ENCODE measurements at places on chromosomes 16 and 17.

- DNase-seq: peak; percentile 54
These were observed 1.3 kb upstream of the CLEC19A start for GRCh38 chr16:19284207-19284606.

- DNase-seq: no peak
These were observed 76.9 kb upstream of the CREBBP start for GRCh38 chr16:3957344-3957980.

DNA sequence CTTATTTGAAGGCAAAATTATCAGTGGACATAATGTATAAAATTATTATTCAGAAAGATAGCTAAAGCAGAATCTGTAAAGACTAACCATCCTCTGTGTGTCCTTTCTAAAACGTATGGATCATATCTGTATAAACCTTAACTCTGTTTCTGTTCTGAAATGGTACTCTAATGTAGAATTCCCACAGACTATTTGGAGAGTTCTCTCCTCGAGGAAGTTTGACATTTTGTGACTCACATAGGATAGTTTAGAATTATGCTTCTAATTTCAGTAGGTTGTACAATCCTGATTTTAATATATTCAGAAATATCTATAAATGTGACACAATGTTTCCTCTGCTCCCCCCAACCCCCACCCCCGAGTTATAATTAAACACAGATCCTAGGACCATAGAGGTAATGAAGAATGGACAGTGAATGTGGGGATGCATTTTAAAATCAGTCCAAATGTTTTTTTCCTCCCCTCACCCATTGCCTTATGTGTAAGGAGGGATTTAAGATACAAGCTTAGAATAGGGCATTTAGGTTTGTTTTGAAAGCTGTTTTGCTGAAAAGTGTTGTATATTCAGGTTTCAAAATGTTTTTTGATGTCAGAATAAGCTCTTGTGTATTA is 66.8 kb downstream of the BCAS3 start:
- DNase-seq: no peak

DNA sequence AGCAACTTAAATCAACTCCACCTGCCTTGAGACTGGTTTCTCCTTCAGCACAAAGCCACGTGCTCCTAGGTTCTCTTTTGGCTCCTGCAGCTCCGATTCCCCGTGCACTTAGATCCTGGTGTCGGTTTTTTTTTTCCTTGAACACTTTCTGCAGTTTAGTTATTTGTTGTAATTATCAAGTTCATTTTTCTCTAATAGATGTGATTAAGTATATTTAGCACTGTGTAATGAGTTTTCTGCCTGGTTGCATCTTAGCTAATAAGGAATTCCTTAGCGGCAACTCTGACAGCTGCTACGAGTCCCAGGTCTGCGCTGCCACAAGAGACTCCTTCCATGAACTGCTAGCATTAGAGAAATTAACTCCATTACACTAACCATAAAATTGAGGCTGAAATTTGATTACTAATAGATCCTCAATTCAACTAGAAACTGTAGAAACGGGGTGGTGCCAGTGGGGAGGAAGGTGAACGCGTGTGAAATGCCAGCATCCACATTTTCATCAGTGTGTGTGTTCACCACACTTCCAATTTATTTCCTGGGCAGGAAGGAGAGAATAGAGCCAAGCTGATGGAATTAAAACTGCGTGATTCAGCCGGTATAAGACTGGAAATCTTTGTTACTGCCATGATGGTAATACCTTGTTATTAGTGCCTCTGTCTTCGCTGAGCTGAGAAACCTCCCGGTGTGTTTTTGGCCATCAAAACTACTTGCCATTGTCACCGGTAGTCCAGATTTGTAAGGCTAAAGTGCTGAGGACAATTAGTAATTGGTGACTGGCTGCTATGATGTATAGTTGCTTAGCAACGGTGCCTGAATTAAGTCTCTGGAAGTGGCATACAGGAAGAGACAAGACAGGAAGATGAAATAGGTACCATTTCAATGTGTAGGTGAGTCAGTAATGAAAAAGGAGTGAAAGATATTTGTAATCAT is 232.4 kb downstream of the IRX3 start:
- DNase-seq: no peak

GRCh38 chr17:79465011-79465680 is 145.7 kb downstream of the RBFOX3 start:
- no peak for DNase-seq

DNA sequence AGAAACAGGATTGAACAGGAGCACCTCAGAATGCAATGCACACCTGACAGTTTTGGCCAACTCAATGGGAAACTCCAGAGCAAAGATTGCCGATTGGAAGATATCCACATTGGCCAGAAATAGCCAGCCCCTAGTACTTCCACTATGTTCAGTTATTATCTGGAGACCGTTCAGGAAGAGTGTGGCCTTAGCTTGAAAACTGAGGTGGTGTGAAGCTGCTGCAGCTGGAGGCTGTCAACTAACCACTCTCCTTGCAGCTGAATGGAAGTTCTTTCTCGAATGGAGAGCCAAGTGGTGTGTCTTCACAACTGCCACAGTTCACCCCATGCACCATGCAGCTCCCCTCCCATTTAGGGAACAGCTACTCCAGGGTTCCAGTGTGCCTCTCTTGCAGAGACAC is 61.9 kb upstream of the DHX40 start:
- DNase-seq: no peak

DNA sequence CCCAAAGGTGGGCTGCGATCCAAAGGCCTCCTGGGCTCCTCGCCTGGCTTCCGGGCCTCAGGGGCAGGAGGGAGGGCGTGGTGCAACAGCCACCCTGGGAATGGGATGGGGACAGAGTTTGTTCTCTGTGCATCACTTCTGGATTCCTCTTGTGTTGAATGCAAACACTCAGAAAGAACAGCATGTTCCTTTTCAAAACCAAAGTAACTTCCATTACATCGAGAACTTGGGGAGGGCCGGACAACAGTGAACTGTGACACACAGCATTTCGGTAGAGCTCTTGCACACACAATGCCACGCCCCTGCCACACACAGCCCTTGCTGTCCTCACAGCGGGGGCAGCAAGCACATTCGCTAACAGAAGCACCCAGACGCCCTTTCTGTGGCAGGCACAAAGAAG is 36.1 kb upstream of the FASN start:
- peak; percentile 38 for DNase-seq

Measured in NCI-H2107 (cell line).